Purkinje cell (primary cell): ENCODE measurements at places on chromosomes 4 and X. TPM values are rescaled to one million over a fixed set of nuclear protein-coding genes. Genes with fewer than 3 reads are reported as not detected.

The DRP2 gene
- polyA plus RNA-seq: 1.0 and 1.2 TPM in 2 replicates

The PABPC4L gene
- polyA plus RNA-seq: 0.17 TPM in 1 of 2 replicates, not detected in the other

The MMGT1 gene
- 41.5 and 59.8 TPM in 2 replicates for polyA plus RNA-seq

The AMTN gene
- not detected in 2 replicates for polyA plus RNA-seq

The CSN1S1 gene
- polyA plus RNA-seq: not detected in 2 replicates
